ENCODE measurements at places on chromosomes 7 and 10.

DNA sequence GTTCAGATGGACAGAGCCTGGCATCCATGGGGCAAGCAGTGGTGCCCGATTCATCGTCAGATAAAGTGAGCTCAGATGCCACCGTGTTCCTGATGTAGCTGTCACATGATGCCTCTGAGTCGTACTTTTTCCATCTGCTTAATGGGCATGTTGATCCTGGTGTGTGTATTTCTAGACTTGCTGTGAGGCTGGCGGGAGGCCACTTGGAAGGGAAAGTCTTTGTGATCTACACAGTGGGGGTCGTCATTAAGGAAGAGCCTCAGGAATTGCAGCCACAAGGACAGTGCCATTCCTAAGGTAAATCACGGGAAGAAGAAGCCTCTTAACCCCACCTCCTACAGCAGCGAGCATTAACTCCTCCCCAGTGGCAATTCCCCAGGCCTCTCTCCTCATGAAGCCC lies 63.0 kb downstream of the RGS10 start:
- DNase-seq = no peak

DNA sequence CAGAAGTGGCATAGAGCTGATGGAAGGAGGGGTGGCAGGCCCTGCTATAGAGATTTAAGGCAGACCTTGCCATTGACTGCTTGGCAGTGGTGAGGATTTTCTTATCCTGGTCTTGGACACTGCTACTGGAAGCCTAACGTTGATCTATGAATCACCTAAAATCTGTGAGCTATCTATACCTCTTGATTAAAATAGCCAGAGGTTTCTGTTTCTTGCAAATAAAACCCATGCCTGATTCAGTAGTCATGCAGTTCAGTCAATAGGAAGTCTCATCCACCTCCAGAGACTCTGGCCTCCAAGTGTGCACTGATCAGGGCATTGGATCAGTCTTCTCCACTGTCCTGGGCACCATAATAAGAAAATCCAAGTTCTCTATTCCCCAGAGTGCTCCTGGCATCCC lies 286.5 kb downstream of the PTEN start:
- DNase-seq = no peak

- no peak for DNase-seq
Measured at GRCh38 chr7:140078392-140078791, 15.6 kb upstream of the PARP12 start.

- DNase-seq = no peak
Measured at GRCh38 chr7:74023092-74023536, 4.9 kb upstream of the ELN start.

- no peak for DNase-seq
Measured at GRCh38 chr7:47221826-47222225, 360.1 kb downstream of the TNS3 start.

DNA sequence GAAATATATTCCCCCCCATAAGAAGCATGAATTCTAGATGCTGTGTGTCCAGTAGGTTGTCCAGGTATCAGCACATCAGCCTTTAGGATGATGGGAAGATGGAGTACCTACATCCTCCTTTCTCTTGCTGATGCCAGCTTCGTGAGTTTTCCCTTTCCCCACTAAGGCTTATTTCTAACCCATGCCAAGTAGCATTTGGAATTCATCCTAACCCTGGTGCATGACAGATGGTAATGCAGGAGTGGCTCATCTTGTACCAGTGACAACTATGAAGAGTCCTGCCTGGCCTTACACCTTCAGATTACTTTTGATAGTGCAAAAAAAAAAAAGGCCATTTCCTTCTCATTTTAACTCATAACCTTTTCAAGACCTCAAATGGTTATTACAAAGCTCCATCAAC lies 58.7 kb downstream of the ARHGAP21 start:
- DNase-seq = no peak

GRCh38 chr10:100043796-100044195 lies 34.0 kb upstream of the DNMBP start:
- DNase-seq = no peak

GRCh38 chr7:35802649-35803048 lies 1.8 kb downstream of the SEPTIN7 start:
- DNase-seq = no peak

Measured in CD4-positive, alpha-beta T cell (primary cell).